Suppressor macrophage treated with lipopolysaccharide for 1 hour (primary cell): ENCODE measurements at places on chromosomes 16 and 17.

DNA sequence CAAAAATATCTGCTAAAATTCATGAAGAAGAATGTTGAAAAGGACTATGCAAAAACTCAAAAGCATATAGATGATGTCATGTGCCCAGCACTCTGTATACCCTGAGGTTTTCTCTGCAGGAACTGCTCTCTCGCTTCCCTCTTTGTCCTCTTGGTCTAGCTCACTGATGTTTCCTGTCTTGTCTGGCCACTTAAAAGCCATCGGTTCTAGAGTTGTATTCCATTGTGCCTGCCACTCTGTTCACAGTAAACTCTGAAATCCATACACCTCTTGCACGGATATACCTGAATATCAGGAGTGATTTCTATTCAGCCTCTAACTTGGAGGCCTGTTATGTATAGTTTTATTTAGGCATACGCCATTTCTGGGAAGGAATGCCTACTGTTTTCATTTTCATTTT, 101.0 kb upstream of the CNTNAP4 start:
- DNase-seq: no peak

GRCh38 chr17:49630113-49630900, 47.6 kb downstream of the SPOP start:
- DNase-seq: no peak

GRCh38 chr17:66525338-66525737, 222.9 kb downstream of the PRKCA start:
- no peak for DNase-seq

GRCh38 chr16:17228048-17228707, 242.6 kb downstream of the XYLT1 start:
- no peak for DNase-seq

GRCh38 chr17:27461192-27461859, 5.1 kb downstream of the KSR1 start:
- no peak for DNase-seq

DNA sequence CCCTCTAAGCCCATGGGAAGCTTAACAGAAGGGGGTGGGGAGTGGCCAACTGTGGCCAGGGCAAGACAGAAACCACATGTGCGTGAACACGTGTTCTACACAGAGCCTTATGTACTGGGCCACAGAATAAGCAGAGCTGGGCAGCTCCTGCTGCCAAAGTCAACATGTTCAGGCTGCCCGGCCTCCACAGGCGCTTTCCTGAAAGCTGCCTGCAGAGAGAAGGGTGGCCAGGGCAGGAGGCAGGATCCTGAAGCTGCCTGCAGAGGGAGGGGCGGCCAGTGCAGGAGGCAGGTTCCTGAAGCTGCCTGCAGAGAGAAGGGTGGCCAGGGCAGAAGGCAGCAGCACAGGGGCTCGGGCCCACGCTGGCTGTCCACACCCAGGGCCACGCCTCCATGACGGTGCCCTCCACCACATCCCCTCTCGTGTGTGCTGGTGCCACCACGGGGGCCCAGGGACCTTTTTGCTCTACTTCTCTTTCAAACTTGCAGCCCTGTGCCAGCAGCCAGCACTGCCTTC, 79.5 kb downstream of the ANKRD11 start:
- no peak for DNase-seq

DNA sequence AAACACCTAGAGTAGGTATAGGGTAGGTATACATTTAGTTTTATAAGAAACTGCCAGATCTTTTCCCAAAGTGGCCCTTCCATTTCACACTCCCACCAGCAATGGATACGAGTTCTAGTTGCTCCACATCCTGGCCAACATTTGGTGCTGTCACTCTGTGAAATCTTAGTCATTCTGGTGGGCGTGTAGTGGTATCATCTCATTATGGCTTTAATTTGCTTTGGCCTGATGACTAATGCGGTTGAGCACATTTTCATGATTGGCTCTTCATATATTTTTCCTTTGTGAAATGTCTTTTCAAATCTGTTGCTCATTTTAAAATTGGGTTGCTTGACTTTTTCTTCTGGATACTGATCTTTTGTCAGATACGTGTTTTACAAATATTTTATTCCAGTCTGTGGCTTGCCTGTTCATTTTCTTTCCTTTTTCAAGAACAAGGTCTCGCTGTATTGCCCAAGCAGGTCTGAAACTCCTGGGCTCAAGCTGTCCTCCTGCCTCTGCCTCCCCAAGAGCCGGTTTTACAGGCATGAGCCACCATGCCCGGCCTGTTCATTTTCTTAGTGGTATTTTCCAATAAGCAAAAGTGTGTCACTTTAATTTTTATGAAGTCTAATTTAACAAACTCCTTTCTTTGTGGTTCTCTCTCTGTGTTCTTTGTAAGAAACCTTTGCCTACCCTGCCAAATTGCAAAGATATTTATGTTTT, 192.4 kb downstream of the SEC14L1 start:
- DNase-seq: peak; percentile 84

DNA sequence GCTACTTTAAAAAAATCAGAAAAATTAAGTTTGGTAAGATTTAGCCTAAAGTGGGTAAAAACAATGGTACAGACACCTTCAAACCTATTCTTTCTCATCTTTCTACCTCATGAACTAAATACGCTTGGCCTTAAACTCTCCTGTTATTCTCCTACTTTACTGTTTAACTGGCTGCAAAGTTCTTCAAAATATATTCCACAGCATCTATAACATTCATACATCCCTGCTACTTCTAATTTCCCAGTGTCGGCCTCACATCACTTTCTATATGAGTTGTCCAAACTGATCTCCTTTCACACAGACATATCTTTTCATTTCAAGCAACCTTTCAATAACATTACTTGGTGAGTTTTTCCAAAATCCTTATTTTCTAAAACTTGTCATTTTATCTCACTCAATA, 64.0 kb downstream of the MED13 start:
- no peak for DNase-seq

- DNase-seq: peak; percentile 87
These were observed 57.5 kb downstream of the WIPI1 start for GRCh38 chr17:68399638-68400403.

- no peak for DNase-seq
These were observed 72.9 kb upstream of the CLEC3A start for GRCh38 chr16:77949445-77949844.

DNA sequence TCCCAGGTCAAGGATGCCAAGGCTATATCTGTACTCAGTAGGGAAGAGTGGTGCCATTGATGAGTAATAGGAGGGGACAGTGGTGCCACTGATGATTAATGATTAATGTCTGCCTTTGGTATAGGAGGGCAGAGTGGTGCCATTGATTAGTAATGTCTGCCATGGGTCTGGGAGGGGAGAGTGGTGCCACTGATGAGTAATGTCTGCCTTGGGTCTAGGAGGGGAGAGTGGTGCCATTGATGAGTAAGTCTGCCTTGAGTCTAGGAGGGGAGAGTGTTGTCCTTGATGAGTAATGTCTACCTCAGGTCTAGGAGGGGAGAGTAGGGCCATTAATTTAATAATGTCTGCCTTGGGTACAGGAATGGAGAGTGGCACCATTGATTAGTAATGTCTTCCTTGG, 507.8 kb upstream of the EEF2KMT start:
- no peak for DNase-seq

- DNase-seq: no peak
These were observed 238.7 kb downstream of the GSG1L start for GRCh38 chr16:27824786-27825185.

- DNase-seq: peak; percentile 52
These were observed 27.6 kb downstream of the PRKAR1A start for GRCh38 chr17:68539548-68540467.

DNA sequence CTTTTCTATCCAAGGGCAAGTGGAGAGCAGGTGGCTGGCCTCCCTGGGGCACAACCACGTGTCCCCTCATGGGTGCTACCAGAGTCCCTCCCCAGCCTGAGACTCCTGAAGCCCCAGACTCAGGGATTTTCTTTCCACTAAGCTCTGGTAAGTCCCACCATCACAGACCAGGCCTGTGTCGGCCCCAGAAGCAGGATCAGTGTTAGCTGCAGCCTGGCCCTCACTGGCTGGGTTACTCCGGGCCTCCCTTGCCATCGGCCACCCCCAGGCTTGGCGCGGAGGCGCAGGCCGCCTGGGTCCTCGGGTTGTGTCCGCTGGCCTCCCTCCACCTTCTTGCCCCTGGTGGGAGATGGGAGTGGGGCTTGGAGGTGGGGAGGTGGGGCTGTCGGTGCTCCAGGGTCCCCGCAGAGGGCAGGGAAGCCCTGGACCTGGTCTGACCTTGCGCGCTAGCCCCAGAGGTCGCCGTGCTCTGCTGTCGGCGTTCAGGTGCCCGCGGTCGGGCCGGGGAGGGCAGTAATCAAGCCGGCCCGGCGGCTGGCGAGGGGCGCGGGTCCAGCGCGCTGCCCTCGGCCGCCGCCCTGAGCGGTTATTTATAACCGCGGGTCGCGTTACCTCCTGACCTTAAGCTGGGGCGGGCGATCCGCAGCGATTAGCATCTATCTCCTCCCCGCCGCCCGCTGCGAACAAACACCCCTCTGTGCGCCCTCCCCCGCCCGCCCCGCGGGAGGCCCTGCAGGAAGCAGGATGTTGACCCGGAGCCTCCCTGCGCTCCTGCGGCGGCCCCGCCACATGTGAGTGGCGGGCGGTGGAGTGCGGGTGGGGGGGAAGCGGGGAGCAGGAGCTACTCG, 78.1 kb upstream of the TOB1 start:
- peak; percentile 44 for DNase-seq

DNA sequence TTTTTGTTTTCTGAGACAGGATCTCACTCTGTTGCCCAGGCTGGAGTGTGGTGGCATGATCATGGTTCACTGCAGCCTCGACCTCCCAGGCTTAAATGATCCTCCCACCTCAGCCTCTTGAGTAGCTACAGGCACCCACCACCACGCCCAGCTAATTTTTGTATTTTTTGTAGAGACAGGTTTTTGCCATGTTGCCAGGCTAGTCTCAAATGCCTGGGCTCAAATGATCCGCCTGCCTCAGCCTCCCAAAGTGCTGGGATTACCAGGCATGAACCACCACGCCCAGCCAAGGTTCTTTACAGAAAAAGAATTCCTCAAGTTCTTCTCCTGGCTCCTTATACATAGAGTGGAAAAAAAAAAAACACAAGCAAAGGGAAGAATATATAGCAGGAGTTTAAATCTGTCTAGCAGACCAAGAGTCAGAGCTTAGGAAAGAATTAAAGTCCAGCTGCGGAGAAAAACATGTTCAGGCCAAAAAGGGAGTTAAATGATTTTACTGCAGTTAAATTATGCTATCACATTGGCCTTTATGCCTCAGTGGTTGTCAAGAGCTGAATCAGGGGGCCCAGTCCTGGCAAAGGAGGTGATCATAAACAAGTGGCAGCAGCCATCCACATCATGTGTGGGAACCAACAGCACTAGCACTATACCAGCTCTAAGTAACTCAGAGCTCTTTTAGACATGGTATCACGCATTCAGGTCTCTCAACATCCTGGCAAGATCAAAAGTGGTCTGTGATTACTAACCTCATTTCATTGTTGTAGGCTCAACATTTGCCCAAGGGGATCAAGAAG, 39.3 kb downstream of the LIG3 start:
- DNase-seq: no peak

GRCh38 chr17:33750943-33751701, 458.0 kb upstream of the ASIC2 start:
- peak; percentile 76 for DNase-seq

DNA sequence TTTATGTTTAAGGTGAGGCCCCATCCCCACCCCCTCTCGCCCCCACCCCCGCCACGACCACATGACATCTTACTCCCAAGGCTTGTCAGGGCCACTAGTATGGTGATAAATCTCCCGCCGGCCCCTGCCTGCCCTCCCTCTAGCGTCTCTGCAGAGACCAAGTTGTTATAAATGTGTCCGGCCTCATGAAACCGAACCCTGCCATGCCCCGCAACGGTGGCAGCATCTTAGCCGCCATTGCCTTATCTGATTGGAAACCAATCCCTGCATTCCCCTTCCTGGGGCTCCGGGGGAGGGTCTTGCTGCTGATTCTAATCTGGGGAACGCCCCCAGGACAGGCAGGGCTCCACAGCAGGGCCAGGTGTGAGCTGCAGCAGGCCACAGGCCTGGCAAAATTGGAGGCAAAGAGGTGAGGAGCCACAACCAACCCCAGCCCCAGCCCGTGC, 352.4 kb downstream of the C16orf95 start:
- no peak for DNase-seq

DNA sequence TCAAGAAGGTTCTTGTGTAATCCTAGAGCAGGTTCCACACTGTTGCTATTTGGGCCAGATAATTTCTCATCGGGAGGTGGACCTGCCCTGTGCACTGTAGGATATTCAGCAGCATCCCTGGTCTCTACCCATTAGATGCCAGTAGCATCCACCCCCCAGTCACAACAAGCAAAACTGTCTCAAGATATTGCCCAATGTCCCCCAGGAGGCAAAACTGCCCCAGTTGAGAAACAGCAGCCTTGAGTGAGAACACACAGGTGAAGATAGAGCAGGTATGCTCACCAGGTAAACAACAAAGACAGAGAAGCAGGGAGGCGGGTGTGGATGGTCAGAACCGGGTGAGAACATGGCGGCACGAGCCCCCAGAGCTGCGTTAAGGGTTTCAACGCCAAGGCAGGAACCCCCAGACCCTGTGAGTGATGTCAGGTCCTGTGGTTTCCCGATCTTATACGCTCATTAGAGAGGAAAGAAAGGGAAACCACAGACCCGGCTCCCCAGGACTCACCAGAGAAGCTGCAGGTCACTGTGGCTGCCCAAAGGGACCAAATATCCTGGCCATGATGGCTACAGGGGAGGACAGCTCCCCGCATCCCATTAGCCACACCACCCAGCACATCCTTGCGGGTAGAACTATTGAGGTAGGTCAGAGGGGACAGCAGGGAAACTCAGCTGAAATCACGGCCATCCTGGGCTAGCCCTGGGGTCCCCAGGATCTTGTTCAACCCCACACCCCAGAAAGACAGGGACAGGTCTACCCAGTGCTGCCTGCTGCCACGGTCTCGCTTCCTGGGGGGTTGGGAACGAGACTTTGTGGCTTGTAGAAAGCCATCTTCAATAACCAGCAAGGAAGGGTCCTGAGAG, 21.2 kb downstream of the CDC42EP4 start:
- DNase-seq: peak; percentile 58

- DNase-seq: no peak
These were observed 64.3 kb downstream of the CENPV start for GRCh38 chr17:16288860-16289571.

- DNase-seq: no peak
These were observed 44.3 kb upstream of the PVALEF start for GRCh38 chr17:81120695-81121621.

DNA sequence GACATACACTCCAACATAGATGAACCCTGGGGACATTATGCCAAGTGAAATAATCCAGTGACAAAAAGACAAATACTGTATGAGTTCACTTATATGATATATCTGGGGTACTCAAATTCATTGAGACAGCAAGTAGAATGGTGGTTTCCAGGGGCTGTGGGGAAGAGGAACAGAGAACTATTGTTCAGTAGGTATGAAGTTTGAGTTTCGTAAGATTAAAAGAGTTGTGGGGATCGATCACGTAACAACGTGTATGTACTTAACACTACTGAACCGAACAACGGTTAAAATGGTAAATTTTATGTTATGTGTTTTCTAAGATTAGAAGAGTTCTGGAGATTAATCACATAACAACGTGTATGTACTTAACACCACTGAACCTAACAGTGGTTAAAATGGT, 100.8 kb downstream of the HS3ST3A1 start:
- no peak for DNase-seq
